ENCODE measurements at places on chromosomes 3 and 15.

DNA sequence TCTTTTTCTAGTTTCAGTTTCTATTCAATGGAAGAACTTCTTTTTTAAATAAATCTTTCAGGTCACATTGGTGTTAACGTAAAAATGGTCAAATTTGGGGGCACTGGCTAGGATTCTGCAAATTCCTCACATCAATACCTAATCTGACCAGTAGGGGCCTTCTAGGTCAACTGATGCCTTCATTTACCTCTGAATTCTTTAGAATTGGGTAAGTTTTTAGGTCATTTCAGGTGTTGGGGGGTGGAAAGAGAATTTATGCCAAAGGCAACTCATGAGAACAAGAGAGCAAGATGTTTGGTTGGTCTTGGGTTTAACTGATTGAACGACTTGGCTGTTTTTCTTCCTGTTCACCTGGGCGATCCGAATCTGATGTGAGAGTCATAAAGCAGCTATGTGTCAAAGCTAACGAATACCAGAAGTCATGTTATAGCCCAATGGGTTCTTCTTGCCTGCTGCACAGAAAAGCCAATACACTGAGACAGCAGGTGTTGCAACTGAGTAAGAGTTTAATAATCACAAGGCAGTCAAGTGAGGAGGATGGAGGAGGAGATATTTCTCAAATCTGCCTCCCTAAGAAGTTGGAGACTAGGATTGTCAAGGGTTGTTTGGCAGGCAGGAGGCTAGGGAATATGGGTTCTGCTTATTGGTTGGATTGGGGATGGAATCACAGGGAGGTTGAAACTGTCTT is 15.3 kb downstream of the LRRC49 start:
- no peak for DNase-seq

DNA sequence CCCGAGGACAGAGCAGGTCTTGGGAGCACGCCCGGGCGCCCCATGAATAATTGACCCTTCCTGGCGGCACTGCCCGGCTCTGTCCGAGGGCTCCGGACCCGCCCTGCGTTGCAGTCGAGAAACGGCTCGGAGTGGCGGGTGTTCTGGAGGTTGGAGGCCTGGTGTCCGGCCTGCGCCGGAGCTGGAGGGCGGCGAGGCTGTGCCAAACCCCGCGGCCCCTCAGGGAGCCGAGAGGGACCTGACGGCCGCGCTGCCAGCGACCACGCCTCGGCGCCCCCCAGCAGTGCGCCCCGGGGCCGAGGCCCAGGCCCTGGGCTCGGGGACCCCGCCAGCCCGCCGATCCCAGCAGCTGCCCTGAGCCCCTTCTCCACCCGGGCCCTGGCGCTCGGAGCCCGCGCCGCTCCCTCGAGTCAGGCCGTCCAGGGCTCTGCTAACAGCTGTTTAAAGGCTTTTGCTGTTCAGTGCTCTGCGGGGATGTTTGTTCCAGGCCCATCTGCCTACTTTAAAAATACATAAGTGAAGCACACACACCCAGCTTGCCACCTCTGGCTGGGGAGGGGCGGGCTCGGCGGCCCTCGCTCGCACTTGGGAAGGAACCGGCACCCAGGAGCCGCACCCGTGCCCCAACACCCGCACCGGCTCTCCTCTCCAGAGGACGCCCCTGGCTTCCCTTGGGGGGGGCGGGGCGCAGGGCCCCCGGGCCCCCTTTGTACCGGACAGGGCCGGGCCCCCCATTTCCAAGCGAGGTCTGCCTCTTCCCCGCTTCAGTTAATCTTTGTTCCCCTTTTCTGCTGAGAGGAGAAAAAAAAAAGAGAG is 730 bp upstream of the ZNF710 start:
- DNase-seq: no peak

DNA sequence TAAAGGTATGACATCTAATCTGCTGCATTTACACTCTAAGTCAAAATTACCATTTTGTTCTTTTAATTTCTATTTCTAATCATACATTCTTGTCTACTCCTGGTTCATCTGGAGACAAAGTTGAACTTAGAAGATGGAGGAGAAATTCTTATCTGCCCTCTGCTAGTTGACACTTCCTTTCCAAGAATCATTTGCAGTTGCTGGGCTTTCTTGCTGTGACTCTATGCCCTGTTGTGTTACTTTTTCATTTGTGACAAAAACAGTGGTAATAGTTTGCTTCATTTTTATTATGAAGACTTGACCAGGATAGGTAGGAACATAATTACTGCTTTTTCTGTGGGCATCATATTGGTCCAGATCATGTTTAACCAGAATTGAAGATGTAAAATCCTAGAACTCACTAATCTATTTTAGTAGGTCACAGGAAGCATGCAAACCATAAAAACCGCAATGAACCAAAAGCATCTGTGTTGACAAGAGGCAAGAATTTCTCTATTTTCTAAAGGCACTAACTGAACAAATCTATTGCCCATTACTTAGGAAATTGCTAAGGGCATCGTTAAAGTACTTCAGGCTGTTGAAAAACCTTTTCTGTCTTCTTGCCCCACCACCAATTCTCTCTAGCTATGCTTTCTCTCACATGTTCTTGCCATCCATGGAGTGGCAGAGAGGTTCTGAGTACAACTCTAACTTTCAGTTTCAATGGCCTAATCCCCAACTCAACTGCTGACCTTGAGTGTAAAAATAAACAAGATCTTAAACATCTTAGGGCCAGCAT is 4.2 kb upstream of the CCR2 start:
- DNase-seq: no peak

DNA sequence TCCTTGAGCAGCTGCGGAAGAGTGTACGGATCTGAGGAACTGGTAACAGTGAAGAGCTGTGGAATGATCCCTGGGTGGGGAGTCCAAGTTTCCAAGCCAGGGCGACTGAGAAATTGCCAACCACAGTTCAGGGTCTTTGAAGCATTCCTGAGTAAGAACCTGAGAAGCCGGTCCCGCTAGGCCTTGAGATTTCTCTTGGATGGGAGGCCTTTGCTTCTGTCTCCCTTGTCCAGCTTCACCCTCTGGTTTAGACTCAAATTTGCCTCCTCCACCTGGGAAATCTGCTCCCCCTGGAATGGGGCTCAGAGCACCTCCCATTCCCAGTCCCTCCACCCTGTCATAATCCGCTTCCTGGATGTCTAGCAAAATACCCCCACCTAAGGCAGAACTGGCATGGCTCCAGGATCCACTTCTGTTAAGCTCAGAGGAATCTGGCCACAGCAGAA is 127.7 kb upstream of the DLG1 start:
- no peak for DNase-seq

DNA sequence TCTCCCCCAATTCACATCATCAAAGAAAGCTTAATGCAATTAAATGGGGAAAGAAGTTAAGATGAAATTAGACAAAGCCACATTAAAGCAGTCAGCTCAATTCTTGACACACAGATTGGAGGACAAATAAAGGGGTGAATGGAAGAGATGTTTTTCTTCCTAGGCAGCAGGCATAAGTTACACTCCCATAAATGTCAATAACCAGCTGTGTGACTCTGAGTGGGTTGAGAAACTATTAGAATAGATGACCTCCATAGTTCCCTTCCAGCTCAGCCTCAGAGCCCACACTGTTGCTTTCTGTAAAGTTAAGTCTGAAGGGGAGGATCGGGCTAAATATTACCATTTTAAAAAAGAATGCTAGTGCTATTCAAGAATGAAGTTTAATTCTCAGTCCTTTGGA is 71.0 kb downstream of the THBS1 start:
- DNase-seq: no peak

- no peak for DNase-seq
Measured at GRCh38 chr15:48363474-48363873, 32.2 kb downstream of the DUT start.

- no peak for DNase-seq
Measured at GRCh38 chr3:128616516-128617269, 33.9 kb downstream of the RPN1 start.

- peak; percentile 60 for DNase-seq
Measured at GRCh38 chr15:50182219-50183013, 420 bp downstream of the SLC27A2 start.

DNA sequence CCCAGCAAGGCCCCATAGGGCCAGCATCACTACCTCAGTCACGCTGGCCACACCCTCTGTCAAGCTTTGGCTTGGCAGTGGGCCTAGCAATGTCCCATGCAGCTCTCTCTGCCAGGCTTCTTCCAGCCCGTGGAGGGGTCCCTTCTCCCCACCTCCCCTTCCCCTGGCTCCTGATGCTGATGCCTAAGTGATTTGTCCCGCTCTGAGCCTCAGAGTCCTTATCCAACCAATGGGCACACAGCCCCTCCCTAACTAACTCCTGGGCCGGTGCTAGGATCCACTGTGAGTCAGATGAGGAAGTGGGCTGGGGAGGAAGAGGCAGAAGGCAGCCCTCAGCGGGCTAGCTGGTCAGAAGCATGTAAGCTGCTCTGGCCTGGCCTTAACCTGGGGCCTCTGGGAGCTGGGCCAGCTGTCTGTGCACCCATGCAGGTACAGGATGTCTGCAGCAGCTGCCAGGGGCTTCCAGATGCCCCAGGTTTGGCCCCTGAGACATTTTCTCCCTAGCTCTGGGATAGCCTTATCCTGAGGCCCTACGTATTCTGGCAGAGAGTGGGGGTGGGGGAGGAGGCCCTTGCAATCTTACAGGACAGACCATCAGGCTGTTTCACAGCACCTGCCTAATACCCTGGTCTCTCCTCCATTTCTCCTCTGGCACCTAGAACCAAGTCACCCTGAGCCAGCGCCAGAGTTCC is 740 bp upstream of the ZBTB47 start:
- no peak for DNase-seq

DNA sequence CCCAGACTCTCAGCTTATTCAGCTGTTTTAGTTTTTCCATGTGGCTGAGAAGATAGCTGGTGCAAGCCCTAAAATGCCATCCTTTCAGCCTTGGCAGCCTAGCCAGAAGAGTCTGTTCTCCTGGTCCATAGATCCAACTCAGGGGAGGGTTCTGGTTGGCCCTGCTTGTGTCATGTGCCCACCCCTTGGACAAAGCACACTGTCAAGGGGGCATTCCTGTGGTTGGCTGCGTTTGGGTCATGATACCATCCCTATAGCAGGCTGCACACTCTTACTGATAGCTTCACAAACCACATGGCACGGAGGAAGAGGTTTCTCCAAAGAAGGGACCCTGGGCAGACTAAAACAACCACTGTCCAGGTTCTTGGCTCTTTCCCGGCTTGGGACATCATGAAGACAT is 8.4 kb upstream of the FSTL1 start:
- DNase-seq: no peak

GRCh38 chr15:57427367-57427821 is 51.1 kb downstream of the CGNL1 start:
- no peak for DNase-seq

DNA sequence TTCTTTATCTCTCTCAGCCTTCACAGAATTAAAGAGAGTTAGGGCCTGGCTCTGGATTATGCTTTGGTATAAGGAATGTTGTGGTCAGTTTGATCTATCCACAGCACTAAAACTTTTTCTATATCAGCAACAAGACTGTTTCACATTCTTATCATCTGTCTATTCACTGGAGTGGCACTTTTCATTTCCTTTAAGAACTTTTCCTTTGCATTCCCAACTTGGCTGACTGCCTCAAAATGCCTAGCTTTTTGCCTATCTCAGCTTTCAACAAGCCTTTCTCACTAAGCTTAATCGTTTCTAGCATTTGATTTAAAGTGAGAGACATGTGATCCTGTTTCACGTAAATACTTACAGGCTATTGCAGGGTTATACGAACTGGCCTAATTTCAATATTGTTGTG is 471.8 kb downstream of the GBE1 start:
- no peak for DNase-seq
